ENCODE measurements at places on chromosomes 1 and 21. TPM values are rescaled to one million over a fixed set of nuclear protein-coding genes. Genes with fewer than 3 reads are reported as not detected.

SCNM1 gene
- total RNA-seq: 27.3 TPM

CDK18 gene
- 0.82 TPM for total RNA-seq

EIF4G3 gene
- 50.5 TPM for total RNA-seq

PLEKHA6 gene
- 11.0 TPM for total RNA-seq

TCHH gene
- total RNA-seq: under 0.01 TPM

TRIM17 gene
- 1.6 TPM for total RNA-seq

IFI44L gene
- total RNA-seq: 7.3 TPM

ADIPOR1 gene
- 51.4 TPM for total RNA-seq

NPPA gene
- 3.3 TPM for total RNA-seq

KRTAP10-5 gene
- total RNA-seq: not detected

PGLYRP4 gene
- not detected for total RNA-seq

FMO5 gene
- total RNA-seq: 0.41 TPM

ARPC5 gene
- 123 TPM for total RNA-seq

SLC66A1 gene
- 17.9 TPM for total RNA-seq

GOLT1A gene
- total RNA-seq: 0.41 TPM

RAD54L gene
- 0.82 TPM for total RNA-seq

PEX14 gene
- 6.1 TPM for total RNA-seq

ZBTB8A gene
- total RNA-seq: 43.2 TPM

PROX1 gene
- 6.5 TPM for total RNA-seq

SLC44A5 gene
- 162 TPM for total RNA-seq

CD84 gene
- total RNA-seq: 1.6 TPM

ERG gene
- 0.82 TPM for total RNA-seq

GNAT2 gene
- not detected for total RNA-seq

PALMD gene
- total RNA-seq: 40.8 TPM

UBL4B gene
- total RNA-seq: 0.41 TPM

CLIC4 gene
- total RNA-seq: 106 TPM

SNX7 gene
- total RNA-seq: 140 TPM

ACTL8 gene
- under 0.01 TPM for total RNA-seq

RXRG gene
- total RNA-seq: 42.0 TPM

TADA1 gene
- 66.9 TPM for total RNA-seq

AADACL4 gene
- total RNA-seq: not detected

CFHR5 gene
- not detected for total RNA-seq

RHCE gene
- total RNA-seq: under 0.01 TPM

TNNI3K gene
- 17.1 TPM for total RNA-seq

KCNJ9 gene
- 11.4 TPM for total RNA-seq

TNFRSF1B gene
- total RNA-seq: 2.0 TPM

GJA4 gene
- total RNA-seq: 3.3 TPM

AIRE gene
- total RNA-seq: 0.41 TPM

OR2AK2 gene
- 0.41 TPM for total RNA-seq

SLC26A9 gene
- not detected for total RNA-seq

CLK2 gene
- total RNA-seq: 25.3 TPM

SPRR3 gene
- not detected for total RNA-seq

RNU1-2 gene
- total RNA-seq: under 0.01 TPM

OR2T2 gene
- total RNA-seq: not detected

PRR9 gene
- not detected for total RNA-seq

C1orf167 gene
- total RNA-seq: not detected

SZT2 gene
- total RNA-seq: 19.2 TPM

OR2L5 gene
- total RNA-seq: 0.41 TPM

GJA5 gene
- total RNA-seq: 1.6 TPM

ETV3L gene
- total RNA-seq: under 0.01 TPM

SAMSN1 gene
- total RNA-seq: 3.3 TPM

OPTC gene
- total RNA-seq: not detected

GPR157 gene
- total RNA-seq: 0.41 TPM

LCE2A gene
- total RNA-seq: not detected

IQCC gene
- 3.3 TPM for total RNA-seq

NTNG1 gene
- total RNA-seq: 17.5 TPM

RAP1GAP gene
- 18.8 TPM for total RNA-seq

LCE1F gene
- total RNA-seq: not detected

A3GALT2 gene
- not detected for total RNA-seq

SYDE2 gene
- total RNA-seq: 6.9 TPM
